ENCODE measurements at places on chromosomes 6 and 20.

DNA sequence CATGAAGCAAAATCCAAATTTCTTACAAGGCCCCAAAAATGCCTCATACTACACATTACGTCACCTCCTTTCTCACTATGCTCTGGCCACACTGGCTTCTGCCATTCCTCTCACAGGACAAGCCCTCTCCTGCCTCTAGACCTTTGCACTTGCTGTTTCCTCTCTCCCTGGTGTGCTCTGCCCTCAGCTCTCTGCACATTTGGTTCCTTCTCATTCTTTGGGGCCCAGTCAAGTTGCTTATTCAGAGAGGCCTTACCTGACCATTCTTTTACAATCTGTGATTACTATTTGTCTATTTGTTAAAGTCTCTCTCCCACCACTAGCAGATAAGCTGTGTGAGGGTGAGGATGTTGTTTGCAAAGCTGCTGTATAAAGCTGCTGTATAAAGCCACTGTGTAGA lies 15.4 kb upstream of the GSTA4 start:
- DNase-seq, result no peak

DNA sequence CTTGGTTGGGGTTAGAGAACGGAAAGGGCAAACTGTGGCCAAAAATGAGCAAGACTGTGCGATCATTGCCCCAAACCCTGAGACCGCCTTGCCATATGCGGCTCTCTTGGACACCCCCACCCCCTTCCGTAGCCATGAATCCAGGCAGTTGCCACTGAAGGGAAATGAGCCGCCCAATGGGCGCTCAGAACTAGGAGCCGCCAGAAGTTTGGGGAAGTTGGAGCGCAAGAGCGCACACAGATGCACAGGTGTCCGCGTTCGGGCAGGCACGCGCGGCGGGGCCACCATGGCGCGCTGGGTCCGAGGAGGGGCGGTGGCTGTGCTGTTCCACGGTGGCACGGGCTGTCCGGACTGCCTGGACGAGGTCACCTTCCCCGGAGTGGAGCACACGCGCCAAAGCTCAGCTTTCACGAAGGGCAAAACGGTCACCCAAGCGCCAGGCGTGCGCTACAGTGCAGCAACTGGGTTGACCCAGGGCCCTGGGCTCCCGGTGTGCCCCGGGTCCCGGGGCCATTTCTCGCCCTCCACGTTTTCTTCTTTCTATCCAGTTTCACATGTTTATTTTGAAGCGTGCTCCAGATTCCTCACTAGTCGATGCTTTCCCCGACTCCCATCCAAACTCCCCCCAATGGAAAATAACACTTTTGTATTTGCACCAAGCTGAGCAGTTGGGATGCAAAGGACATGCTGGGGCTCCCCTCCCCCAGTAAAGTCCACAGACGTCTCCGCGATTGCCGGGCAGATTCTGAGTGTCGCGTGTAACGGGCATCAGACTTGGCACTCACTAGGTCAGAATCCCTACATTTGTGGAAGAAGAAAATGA lies 906 bp upstream of the PDE10A start:
- no peak for DNase-seq

GRCh38 chr6:138422861-138423260 lies 18.8 kb downstream of the HEBP2 start:
- DNase-seq, result no peak

DNA sequence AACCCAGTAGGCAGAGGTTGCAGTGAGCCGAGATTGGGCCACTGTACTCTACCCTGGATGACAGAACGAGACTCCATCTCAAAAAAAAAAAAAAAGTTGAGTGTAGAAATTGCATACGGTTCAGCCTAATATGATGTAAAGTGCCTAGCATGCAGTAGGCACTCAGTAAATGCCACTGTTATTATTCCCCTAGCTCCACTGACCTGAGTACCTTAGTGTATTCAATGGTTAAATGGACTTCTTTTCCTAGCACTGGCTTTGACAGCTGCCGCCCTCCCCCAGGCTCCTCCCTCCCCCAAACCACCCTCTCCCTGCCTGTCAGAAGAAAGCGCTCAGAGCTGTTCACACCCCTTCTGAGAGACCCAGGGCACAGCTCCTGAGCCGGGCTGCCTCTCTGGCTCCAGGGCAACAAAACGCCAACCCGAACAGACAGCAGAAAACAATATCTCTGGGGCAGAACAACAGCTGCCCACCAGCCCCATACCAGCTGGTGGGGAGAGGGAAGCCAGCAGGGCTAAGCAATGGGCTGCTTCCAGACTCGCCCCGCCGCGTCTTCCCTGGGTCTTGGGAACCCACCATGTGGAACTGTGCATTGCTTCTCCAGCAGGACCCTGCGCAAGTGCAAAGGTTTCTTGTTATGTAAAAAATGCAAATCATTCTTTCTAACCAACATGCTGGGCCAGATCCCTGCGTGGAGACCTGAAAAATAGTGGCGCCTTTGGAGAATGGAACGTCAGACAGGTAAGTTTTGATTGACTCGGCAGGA lies 4.5 kb downstream of the CPNE5 start:
- no peak for DNase-seq

GRCh38 chr6:149079456-149079855 lies 238.1 kb upstream of the TAB2 start:
- no peak for DNase-seq

DNA sequence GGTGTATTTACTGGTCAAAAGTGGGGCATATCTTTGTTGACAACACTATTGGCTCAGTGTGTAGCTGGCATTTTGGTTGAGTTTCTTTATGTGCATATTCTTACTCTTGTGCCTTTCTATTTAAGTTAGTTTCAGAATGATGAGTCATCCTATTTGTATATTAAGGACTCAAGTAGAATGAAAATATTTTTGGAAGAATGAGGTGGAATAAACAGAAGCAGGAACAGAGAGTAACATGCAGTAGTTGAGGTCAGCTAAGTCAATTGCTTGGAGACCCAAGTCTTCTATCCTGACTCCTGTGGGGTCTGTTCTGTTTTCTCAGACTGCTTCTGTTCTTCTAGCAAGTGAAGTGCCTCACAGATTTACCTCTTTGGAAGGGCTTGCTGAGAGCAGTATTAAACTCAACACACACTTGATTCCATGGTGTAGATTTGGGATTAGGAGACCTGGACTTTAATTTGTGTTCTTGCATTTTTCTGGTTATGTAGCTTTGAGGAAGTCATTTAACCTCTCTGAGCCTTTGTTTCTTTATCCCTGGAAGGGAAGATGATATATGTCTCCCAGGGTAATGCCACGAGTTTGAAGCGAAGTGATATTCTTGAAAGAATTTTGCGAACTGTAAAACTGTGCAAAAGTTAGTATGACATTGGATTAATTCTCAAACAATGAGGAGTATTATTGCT lies 324.3 kb downstream of the QKI start:
- no peak for DNase-seq

DNA sequence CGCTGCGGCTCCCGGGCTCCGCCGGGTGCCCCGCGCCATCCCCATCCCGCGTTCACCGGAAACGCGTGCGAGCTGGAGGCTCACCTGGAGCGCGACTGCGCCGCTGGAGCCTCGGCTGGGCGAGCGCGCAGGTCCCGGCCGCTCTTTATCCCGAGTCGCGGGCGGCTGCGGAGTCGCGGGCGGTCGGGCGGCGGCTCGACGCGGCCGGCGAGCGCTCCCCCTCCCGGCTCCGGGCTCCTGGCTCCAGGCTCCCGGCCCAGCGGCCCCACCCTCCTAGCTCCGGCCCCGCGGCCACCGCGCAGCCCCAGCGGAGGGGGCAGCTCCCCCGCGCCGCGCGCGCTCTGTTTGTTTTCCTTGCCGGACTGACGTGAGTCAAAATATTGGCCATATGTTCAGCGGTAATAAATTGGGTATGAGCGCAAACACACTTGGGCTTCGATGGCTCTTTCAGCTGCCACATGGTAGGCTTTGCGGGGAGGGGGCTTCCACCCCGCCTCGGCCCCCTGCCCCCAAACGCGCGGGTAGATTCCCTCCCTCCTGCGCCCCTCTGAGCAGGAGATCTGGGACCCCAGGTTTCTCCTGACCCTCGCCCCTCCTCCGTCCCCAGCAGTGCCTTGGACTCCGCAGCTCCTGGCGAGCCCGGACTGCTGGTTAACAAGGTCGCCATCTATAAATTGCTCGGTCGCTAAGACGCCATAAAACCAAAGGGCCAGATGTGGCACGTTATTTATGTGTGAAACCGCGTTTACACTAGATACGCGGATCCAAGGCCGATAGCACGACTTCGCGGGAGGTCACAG lies 8.8 kb upstream of the NKX2-2 start:
- no peak for DNase-seq

DNA sequence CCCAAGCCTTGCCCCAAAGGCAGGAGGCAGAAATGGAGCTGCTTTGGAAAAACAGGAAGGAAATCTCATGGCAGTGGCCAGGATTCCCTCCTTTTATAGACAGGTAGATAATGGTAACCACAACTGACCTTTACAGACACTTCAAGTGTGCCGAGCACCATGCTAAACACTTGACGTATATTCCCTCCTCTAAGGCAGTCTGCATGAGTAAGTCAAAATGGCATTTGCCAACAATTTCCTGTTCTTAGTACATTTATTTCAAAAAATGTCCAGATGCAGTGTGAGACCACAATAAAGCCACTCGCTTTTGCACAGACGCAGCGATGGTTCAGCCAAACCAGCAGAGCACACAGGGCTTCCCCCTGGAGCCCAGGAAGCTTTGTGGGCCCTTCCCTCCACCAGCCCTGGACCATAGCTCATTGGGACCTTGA lies 16.5 kb upstream of the GPR6 start:
- DNase-seq, result no peak

GRCh38 chr20:25487306-25487705 lies 79.8 kb downstream of the GINS1 start:
- DNase-seq, result no peak

GRCh38 chr20:21096321-21097043 lies 9.7 kb downstream of the LINC00237 start:
- DNase-seq, result peak; percentile 23

DNA sequence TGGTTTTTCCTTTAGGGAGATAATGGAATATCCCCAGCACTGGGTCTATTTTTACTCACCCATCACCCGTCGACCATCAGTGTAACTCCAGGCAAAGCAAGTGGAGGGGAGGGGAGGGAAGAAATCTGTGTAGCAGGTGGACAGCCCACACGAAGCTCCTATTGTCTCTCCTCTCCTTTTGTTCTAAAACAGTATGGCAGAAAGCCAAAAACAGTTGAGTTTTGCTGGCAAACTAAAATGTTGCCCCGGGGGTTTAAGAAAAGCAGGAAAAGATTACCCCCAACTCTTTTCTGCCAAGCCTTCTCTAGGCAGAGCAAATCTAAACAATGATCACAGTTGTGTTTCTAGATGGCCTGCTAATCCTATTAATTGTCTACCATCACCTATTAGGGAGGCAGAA lies 89.7 kb downstream of the PREP start:
- no peak for DNase-seq

DNA sequence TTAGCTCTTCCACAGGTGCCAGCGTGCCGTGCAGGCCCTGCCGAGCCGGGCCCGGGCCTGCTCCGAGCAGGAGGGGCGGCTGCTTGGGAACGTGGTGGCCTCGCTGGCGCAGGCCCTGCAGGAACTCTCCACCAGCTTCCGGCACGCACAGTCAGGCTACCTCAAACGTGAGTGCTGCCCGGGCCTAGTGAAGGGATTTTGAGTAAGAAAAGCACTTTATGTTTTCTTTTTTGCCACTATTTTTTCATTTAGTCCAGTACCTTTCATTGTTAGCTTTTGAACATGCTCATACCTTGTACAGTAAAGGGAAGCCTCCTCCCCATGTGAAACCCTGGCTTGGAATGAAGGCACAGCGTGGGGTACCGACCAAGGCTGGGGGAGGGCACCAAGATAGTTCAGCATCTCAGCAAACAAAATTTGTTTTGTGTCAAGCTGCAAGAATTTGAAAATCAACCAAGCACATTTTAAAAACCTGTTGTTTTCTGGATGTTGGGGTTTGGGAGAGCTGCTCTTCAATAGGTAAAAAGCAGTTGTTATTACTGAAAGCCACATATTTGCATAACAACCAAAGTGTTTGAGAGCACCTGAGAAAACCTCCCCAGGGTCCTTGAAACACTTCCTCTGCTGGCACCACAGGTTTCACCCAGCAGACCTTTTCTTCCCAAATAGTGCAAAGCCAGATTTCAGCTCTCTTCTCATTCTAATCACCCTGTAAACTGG lies 18.4 kb downstream of the STX16 start:
- no peak for DNase-seq

DNA sequence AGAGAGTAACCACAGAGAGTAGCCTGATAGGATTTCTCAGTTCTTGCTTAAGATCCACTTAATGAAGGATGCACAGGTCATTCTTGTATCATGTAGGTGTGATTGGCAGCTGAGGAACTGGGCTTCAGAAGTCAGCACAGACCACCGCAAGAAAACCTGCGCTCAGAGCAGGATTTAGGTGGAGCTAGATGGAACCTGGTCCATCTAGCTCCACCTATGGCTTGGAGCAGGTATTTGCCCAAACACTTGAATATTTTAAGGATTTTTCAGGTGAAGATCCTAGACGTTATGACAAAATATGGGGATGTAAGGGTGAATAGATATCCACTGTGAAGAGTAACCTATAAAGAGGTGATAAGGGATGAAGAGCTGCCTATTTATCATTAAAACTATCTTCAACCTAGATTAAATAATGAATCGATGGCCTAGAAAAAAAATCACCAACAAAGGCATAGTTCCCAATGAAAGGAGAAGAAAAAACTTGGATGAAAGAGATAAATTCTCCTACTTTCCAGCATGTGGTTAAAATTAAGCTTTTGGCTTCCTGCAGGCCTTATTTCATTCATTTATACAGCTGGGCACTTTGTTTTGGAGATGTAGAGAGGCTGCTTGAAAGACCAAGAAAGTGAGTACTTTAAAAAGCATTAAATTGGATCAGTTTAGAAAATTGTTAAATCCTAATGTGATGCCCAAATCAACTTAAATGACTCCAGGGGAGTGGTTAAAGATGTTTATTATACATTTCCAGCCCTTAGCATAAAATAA lies 778.4 kb upstream of the GJE1 start:
- DNase-seq, result no peak

- no peak for DNase-seq
These were observed 28.7 kb downstream of the SAYSD1 start for GRCh38 chr6:39086294-39086693.

DNA sequence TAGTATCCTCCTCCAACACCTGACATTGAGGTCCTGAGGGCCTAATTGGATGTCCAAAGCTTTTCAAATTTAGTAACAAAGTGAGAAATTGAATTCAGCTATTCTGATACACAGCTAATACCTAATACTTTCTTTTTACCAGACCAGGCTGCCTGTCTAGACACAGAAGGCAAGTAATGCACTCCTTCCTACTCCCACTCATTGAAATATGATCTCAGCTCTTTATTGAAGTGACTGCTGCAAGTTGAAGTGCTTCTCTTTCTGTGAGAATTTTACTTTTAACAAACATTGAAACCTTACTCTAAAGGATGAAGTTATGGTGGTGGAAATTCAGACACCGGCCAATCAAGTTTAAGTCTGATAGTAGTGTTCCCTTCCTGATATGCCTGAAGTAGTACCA lies 90.8 kb upstream of the OGFRL1 start:
- no peak for DNase-seq

DNA sequence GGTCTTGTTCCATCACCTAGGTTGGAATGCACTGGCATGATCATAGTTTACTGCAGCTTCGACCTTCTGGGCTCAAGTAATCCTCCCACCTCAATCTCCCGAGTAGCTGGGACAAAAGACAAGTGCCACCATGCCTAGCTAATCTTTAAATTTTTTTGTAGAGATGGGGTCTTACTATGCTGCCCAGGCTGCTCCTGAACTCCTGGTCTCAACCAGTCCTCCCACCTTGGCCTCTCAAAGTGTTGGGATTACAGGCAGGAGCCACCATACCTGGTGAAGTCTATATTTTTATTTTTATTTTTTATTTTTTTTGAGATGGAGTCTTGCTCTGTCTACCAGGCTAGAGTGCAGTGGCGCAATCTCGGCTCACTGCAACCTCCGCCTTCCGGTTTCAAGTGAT lies 11.4 kb upstream of the PIM1 start:
- no peak for DNase-seq

GRCh38 chr20:4887586-4887985 lies 113.7 kb downstream of the SLC23A2 start:
- DNase-seq, result no peak
